ENCODE measurements at places on chromosomes 3 and 15.

DNA sequence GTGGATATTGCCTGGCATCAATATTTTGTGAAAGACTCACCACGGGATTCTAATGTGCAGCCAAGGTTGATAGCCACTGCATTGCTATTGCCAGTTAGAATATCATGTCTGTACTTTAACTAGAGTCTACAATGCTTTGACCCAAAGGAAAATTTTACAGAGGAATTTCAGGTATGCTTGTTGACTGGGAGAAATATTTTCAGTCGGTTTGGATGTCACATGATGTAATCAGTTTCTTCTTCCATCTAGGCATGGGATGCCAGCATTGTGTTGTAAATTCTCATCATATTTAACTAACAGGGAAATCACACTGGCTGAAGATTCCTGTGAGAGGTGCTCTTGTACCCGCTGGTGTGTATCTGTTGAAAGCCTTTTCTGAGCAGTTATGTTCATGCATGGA, 508.9 kb upstream of the ADAMTS9 start:
- no peak for DNase-seq

DNA sequence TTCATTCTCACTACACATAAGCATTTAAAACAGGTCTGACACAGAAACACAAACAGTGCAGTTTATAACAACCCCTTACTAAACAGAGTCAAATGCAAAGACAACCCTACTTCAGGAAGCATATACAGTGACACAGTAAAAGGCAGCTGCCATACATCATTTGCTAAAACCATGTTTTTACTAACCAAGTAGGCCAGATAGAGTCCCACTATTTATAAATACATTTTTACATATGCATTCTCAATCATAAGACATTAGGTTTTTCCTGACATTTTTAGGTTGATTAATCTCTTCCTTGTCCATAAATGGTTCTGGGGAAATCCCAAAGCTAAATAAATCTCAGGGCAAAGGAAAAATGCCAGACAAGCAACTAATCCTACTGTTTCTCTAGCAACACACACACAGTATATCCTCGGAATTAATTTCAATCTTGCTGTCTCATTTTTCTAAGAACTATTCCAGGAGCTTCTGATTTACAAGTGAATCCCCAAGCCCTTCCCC, 39.0 kb downstream of the CHAC1 start:
- DNase-seq: no peak

DNA sequence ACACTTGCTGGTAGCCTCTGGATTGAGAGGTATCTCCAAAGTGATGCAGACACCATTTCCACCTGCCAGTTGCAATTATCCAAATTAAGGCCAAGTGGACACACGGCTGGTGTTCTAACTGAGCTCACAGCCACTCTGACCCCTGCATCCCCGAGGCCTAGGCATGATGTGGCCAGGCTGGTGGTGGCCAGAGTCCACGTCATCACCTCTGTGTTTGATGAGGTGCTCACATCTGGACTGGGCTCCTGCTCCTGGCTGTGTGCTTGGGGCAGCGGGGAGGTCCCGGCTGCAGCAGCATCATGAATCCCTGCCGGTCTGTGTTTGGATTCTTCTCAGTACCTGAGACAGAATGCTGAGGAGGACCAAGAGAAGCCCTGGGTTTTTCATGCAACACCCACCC, 4.9 kb downstream of the OXTR start:
- no peak for DNase-seq

GRCh38 chr3:115943579-115943978, 320.3 kb downstream of the GAP43 start:
- DNase-seq: no peak

DNA sequence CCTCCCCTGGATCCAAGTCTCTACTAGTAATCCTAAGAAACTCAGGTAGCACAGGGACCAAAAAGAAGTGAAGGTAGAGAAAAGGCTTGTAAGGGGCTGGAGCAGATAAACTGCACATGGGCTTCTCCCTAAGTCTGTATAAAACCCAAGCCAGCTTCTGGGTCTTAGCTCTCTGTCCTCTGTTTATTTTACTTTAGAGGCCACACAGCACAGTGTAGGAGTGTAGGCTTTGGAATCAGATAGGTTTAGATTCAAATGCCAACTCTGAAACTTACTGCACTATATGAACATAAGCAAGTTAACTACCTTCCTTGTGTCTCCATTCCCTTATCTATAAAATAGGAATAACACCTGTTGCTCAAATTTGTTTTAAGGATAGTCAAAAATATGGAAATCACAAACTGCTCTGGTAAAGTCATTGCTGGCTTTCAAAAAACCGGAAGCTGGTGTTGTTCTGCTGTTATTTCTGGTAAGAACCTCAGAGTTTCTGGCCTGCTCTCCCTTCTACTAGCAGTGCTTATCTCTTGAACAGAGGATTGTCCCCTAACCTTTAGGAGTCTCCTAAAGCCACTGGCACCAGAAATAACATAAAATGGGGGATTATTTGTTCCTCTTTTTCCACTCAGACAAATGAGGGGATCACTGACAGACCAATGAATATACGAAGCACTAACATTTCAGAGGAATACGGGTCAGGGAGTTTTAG, 33.8 kb downstream of the PIK3R4 start:
- DNase-seq: no peak

- DNase-seq: no peak
Observed at GRCh38 chr3:9750556-9751411, 1.0 kb downstream of the OGG1 start.

- no peak for DNase-seq
Observed at GRCh38 chr3:4571690-4572334, 78.7 kb downstream of the ITPR1 start.

DNA sequence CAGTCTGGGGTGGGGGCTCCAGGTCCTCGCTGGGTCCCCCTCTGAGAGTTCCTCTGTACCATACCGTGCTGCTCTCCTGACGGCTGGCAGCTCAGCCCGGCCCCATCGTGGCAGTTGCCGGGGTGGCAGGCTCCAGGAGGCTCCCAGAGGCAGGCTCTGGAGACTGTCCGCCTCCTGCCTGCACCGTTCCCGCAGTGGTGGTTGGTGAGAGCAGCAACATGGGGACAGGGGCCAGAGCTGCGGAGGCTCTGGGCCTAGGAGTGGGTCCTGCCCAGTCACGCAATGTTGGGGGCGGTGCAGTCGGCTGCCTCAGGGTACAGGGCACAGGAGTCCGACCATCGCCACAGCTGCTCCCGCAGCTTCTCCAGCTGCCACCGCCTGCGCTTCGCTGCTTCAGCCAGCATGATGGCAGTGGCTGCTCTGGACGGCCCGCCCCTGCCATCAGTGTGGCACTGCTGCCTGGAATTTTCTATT, 492.7 kb downstream of the AGBL1 start:
- no peak for DNase-seq

DNA sequence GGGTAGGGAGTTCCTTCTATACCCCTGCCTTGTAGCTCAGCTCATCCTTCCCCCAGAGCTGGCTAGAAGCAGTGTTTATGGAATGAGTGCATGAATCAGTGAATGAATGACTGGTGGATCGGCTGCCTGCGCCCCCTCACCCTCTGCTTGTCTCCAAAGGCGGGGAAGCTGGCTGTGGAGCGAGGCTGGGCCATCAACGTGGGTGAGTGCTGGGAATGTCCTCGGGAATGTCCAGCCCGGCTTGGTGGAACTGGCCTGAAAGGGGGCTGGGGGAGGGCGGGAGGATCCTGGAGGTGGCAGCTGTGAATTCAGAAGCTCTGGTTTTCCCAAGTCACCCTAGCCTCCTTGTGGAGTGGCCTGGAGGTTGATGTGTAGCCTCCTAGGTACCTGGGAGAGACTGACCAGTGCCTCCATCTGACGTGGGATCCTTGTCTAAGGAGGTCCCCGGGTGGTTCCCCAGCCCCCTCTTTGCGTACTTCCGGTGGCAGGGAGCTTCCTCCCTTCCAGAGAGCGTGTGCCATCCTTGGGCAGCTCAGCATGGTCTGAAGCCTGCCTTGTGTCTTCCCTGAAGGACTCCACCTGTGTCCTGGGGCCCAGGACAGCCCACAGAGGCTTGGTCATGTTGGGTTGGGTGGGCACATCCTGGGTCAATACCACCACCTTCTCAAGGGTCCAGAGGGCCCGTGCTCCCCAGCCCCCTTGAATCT, 18.4 kb downstream of the HDAC11 start:
- DNase-seq: no peak

DNA sequence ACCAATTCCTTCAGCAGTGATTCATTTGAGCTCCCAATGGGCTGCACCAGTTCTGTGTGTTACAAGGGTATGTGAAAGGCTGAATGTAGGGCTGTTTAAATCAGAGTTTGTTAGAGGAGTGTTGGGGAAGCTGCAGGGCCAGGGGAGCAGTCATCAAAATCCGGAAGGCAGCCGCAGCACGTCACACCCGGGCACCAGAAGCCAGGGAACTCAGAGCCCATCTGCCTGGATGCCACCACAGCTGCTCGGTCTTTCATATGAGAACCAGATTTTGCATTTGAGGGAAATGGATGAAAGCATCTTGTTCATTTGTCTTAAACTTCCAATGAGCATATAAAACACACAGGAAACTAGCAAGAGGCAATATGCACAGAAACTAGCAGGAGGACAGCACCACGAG, 24.2 kb upstream of the NEO1 start:
- no peak for DNase-seq

GRCh38 chr3:33659856-33660434, 58.1 kb downstream of the CLASP2 start:
- no peak for DNase-seq

- DNase-seq: no peak
Observed at GRCh38 chr15:64991536-64992135, 1.9 kb upstream of the SPG21 start.

DNA sequence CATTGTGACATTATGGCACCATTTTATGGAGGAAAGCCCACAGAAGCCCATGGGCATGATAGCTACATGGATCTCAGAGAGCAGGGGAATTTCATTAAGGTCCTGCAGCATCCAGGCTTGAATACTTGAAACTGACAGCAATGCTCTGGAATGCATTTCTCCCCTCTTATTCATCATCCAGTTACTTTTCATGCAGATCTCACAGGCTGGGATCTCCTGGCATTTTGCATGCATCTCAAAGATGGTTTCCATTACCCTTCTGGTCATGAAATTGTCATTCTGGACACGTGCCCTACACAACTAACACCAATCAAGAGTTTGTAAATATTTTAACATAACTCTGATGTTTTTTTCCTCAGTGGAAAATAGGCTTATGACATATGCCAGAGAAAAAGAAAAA, 32.4 kb downstream of the VGLL3 start:
- DNase-seq: no peak

DNA sequence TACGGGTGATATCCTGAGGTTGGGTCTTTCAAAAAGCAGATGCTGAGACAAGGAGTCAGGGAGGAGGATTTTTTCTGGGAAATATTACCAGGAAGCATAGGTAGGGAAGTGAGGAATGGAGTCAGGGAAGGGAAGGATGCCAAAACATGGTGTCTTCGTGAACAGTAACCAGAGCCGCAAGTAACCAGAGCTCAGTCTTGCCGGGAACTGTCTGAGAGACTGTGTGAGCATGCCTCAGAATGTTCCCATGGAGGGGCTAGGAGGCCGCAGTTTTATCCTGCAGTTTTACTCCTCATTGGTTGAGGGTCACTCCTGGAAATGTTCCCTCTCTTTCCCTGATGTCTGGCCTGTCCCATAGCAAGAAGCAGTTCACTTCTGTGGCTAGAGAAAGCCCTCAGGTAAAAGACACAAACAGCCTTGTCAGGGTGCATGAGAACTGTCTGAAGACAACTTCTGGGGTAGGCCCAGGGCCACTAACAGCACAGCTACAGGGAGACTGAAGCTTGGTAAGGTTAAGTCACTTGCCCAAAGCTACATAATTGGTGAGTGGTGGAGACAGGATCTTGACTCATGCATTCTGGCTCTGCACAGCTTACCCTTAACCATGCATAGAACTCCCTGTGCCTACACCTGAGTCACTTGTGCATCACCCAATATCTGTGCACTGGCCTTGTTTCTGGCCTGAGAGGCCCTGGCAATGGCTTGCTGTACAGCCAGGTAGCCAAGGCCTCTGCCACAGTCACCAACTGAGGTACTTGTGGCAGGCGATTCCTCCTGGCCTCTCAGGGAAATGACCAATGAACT, 76.3 kb upstream of the FRMD4B start:
- DNase-seq: no peak

- no peak for DNase-seq
Observed at GRCh38 chr3:46194868-46195553, 13.1 kb downstream of the CCR1 start.

- DNase-seq: no peak
Observed at GRCh38 chr15:95520922-95521321, 809.6 kb upstream of the NR2F2 start.

GRCh38 chr3:108322352-108322751, 26.0 kb downstream of the HHLA2 start:
- DNase-seq: no peak

DNA sequence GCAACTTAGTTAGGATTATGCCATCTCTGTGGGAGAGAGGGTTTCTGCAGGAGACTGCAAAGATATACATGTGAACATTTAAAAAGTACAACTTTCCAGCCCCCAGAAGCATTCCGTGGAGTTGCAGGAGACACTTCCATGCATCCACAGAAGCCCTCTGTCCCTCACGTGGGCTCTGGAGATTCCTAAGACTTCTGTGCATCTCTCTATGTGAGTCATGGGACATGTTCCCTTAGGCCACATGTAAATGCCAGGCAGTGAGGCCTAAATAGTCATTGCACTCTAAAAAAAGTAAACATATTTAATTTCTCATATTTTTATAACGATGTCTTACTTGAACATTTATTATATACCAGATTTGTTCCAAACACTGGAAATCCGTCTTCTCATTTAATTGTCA, 126.5 kb upstream of the ROPN1 start:
- no peak for DNase-seq

DNA sequence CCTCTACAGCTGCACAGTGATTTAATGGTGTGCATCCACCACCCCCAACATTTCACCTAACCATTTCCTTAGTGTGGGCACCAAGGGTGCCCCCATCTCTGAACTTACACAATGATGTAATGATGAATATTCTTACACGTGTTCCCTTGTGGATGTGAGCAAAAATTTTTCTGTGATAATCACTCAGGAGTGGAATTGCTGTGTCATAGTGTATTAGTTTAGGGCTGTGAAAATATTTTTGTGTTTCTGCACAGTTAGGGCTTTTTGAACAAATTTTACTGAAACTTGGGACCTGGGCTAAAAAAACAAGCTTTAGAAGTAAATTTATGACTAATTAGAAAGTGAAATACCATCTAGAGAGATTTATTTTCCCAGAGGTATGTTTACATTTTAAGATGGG, 134.5 kb upstream of the CCNL1 start:
- DNase-seq: no peak

DNA sequence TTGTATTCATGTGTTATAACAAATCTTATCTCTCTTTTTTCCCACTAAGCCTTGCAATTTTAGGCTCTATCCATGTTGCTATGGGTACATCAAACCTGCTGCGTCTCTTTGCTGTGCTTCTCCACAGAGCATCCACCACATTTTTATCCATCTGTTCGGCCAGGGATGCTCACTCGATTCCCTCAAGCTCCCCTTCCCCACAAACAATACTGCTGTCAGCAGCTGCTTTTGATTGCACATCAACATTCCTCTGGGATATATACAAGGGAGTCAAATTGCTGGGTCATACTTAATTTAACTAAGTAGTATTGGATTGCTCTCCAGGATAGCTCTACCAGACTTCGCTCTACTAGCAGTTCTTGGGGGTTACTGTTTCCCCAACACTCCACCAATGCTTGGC, 36.8 kb downstream of the TMEM108 start:
- no peak for DNase-seq

- DNase-seq: no peak
Observed at GRCh38 chr3:20013396-20013795, 1.3 kb upstream of the PP2D1 start.

GRCh38 chr15:93231261-93231925, 142.4 kb upstream of the RGMA start:
- no peak for DNase-seq
